Brain (organoid and tissue), 16 donors: ENCODE measurements at places on chromosomes 2 and 18. TPM values are rescaled to one million over a fixed set of nuclear protein-coding genes. Genes with fewer than 3 reads are reported as not detected.

CD226 gene
- 0.12 TPM for polyA plus RNA-seq

CXCR1 gene
- 0.49 TPM for polyA plus RNA-seq

CACNB4 gene
- polyA plus RNA-seq = 1.1 TPM

LIMS2 gene
- polyA plus RNA-seq = 10.5 TPM

GKN1 gene
- not detected for polyA plus RNA-seq

TMX3 gene
- 6.0 TPM for polyA plus RNA-seq

MYL12B gene
- polyA plus RNA-seq = 210 TPM

SETBP1 gene
- 25.7 TPM for polyA plus RNA-seq
